ENCODE measurements at places on chromosomes 12 and 14. TPM values are rescaled to one million over a fixed set of nuclear protein-coding genes. Genes with fewer than 3 reads are reported as not detected.

The TEX22 gene
- 2.9 TPM for total RNA-seq

The LRTM2 gene
- not detected for total RNA-seq

The KLRD1 gene
- total RNA-seq: not detected

The RNFT2 gene
- 12.3 TPM for total RNA-seq

The SERPINA4 gene
- total RNA-seq: 0.10 TPM

The MARK3 gene
- total RNA-seq: 56.1 TPM

The C1QL4 gene
- total RNA-seq: 2.1 TPM

The FOXG1 gene
- not detected for total RNA-seq
